Activated CD4-positive, alpha-beta T cell treated with anti-CD3 and anti-CD28 coated beads, Interleukin-2, amount 50 U/mL, for 48 hours (primary cell): ENCODE measurements at places on chromosomes 3 and 15.

DNA sequence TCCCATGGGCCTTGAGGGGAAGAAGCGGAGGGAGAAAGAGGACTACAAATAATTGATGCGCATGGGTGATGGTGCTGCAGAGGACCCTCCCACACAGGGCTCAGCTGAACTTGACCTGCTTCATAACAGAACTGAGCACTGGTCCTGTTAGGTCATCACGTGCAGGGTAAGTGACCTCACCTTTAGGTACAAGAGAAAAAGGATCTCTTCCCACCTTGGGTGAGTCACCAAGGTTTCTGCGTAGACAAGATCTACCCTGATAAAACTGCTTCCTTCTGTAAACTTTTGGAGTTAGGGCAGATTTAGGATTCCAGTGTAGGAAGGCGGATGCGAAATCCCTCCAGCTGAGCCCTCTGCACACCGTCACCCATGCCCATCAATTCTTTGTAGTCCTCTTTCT lies 67.1 kb downstream of the FEM1B start:
- DNase-seq, result no peak

GRCh38 chr3:132721479-132722164 lies 587 bp downstream of the NPHP3 start:
- peak; percentile 54 for DNase-seq

DNA sequence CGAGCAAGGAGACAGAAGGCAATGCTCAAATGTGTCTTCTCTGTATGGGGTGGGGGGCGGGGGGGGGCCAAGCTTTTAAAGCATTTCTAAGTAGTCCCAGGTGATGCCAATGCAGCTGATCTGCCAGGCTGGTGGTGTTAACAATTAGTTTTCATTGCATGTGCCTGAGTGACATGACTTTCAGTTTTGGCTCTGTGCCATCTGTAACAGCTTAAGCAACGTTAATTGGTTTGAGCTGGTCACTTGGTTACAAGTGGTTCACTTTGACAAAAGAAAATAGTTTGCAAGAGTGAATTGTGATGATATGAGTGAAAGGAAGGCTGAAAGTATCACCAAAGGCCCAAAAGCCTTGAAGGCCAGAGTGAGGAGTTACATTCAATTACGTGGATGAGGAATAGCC lies 26.4 kb upstream of the LRIG1 start:
- DNase-seq, result no peak

DNA sequence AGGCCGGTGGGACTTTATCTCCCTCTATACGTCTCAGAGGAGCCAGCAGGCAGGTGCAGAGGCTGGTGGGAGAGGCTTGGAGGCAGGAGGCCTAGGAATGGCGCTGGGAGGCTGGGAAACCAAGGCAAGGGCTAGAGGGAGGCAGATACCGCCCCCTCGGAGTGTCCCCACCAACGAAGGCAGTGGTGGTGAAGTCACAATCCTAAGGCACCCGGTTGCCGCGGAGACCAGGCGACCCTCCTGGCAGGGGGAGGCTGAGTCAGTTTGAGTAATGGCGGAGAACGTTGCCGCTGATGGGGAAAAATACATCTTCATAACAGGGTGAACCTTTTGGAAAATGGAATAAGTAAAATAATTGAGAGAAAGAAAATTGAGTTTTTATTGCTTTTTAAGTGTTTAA lies 29.9 kb upstream of the CACNA2D2 start:
- DNase-seq, result no peak

GRCh38 chr15:63503739-63504246 lies 600 bp upstream of the USP3 start:
- peak; percentile 81 for DNase-seq

GRCh38 chr3:193921465-193921864 lies 214.5 kb upstream of the HES1 start:
- DNase-seq, result no peak

- no peak for DNase-seq
Observed at GRCh38 chr3:13296662-13297061, 123.5 kb downstream of the NUP210 start.

DNA sequence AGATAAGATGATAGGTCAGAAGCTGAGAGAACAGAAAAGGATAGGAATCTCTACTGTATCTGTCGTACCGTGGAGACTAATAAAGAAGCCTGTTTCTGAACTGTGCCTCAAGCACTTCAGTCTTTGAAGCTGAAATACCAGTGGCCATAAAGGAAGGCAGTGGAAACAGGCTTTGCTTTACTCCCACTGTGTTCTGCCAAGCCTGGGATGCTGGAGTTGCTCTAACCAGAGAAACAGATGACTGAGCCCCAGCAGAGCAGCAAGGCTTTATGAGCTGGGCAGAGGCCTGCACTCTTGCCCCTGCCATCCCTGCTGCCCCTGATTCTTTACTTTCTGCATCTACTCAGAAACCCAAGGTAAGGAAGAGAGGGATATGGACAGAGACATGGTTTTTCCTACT lies 89.4 kb downstream of the PDE8A start:
- DNase-seq, result no peak

- DNase-seq, result no peak
Observed at GRCh38 chr3:6125520-6125919, 735.4 kb upstream of the GRM7 start.

DNA sequence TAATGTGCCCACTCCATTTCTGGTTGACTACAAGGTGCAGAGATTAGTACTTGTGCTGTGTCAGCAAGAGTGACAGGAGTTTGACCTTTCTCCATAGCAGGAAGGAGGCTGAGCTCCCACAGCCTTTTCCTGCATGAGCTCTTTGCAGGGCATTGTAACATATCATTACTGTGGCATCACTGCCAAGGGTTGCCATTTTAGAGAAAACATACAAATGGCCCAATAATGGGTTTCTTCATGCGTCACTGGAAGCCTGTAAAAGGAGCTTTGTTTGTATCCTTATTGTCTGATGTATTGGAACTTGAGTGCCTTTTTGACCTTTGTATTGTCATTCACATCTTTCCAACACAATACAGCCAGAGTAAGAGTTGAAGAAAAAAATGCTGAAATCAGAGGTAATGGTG lies 323.0 kb upstream of the CDIN1 start:
- no peak for DNase-seq
